ENCODE measurements at places on chromosomes 12 and 14. TPM values are rescaled to one million over a fixed set of nuclear protein-coding genes. Genes with fewer than 3 reads are reported as not detected.

The REC8 gene
- total RNA-seq: 24.5 TPM

The DPF3 gene
- total RNA-seq: 0.50 TPM

The GABARAPL1 gene
- 25.0 TPM for total RNA-seq

The C12orf60 gene
- total RNA-seq: 3.1 TPM

GRCh38 chr12:115439008-115439601 lies 755.1 kb upstream of the TBX3 start:
- H3K4me3 ChIP-seq: no peak overlapping the region
- no peaks in the 10 kb centered on the region for H3K27me3 ChIP-seq
- H3K4me1 ChIP-seq: no peaks in the 10 kb centered on the region

GRCh38 chr14:52046376-52046917 lies 22.4 kb downstream of the NID2 start:
- no peaks in the 10 kb centered on the region for H3K27me3 ChIP-seq
- H3K4me3 ChIP-seq: no peak overlapping the region
- H3K36me3 ChIP-seq: no peaks in the 10 kb centered on the region
- DNase-seq: no peak
- no peak overlapping the region for H3K27ac ChIP-seq
- H3K4me1 ChIP-seq: no peaks in the 10 kb centered on the region

- H3K27me3 ChIP-seq: no peaks in the 10 kb centered on the region
- no peak overlapping the region for H3K4me3 ChIP-seq
- H3K36me3 ChIP-seq: no peaks in the 10 kb centered on the region
- no peak for DNase-seq
Measured at GRCh38 chr12:97982684-97983083, 520.1 kb downstream of the RMST start.

GRCh38 chr14:94054936-94055335 lies 26.1 kb downstream of the DDX24 start:
- no peaks in the 10 kb centered on the region for H3K27me3 ChIP-seq
- H3K36me3 ChIP-seq: peaks cover 92% of the 10 kb centered on the region
- H3K27ac ChIP-seq: no peak overlapping the region
- peaks cover 33% of the 10 kb centered on the region for H3K4me1 ChIP-seq
- H3K4me3 ChIP-seq: no peak overlapping the region
- no peak for DNase-seq
